ENCODE measurements at places on chromosomes 2 and 18. TPM values are rescaled to one million over a fixed set of nuclear protein-coding genes. Genes with fewer than 3 reads are reported as not detected.

Gene SLC19A3
- 4.5 TPM for total RNA-seq

Gene TACR1
- not detected for total RNA-seq

Gene NYAP2
- 0.30 TPM for total RNA-seq

Gene CIB4
- not detected for total RNA-seq

Gene POTEF
- total RNA-seq: not detected

DNA sequence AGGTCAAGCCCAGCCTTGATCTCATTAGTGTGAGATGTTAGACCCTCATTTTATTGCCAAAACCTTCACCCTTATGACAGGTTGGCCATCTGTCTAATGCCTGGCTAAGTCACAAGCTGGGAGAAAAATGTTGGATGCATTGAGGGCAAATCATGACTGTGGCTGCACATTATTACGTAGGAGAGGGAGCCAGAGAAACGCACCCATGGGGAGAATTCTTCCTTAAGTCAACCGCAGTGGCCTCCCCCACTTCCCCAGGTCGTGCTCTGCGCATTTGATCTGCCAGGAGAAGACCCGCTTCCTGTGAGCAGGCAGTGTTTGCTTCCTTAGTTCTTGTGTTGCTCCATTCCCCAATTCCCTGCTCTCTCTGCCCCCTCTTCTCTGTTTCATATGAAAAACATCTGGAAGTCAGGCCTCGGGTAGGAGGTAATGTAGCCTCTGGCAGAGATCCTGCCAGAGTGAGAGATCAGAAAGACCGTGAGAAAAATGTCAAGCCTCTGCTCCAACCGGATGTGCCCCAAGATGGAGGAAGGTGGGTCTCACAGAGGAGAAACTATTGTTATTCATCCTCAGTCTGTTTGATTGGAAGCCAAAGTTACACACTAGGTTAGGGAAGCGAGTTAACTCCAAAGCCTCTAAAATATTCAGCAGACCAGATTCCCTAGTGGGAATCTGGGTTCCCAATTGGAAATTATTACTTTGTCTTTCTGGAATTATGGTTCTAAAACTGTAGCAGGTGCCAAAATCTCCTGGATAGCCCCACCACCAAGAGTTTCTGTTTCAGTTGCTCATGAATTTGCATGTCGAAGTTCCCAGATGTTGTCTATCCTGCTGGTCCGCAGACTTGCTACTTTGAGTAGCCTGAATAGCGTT lies 144.3 kb upstream of the PELI1 start:
- no peak for DNase-seq

GRCh38 chr2:199819746-199820145 lies 31.2 kb downstream of the FTCDNL1 start:
- no peak for DNase-seq

DNA sequence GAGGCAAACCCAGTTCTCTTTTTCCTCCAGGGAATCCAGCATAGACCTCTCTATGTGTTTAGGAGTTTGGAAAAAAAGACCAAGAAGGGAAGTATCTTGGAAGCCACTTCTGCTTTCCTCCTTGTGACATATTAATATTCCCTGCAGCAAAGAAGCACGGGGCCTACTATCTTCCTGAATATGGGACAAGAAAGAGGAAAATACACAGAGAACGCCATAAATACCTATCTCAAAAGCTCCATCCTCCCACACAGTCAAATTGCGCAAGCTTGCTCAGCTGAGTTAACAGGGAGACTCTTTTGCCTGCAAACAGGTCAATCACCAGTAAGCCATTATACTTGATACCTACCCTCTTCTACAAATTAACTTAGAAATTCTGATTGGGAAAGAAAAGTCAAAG lies 16.7 kb upstream of the RAPH1 start:
- DNase-seq: no peak

GRCh38 chr2:17252258-17252657 lies 266.0 kb downstream of the RAD51AP2 start:
- no peak for DNase-seq

- DNase-seq: no peak
Observed at GRCh38 chr2:188884517-188884916, 89.7 kb upstream of the COL3A1 start.

DNA sequence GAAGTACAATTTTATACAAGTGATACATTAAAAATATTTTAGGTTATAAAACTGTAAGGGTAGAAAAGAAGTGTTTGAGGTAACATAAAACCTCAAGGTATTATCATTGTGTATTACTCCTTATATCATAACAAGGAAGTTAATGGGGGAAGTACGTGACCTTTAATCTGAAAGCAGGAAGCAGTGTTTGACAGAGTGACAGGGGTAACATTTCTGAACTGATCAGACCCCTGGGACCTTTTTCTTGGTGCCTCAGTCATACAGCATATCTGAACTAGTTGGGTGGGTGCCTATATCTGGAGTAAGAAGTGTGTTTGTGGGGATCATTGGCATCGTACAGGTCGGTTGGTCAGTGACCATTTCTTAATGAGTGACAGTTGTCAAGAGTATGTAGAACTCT lies 43.0 kb downstream of the MALT1 start:
- DNase-seq: no peak

DNA sequence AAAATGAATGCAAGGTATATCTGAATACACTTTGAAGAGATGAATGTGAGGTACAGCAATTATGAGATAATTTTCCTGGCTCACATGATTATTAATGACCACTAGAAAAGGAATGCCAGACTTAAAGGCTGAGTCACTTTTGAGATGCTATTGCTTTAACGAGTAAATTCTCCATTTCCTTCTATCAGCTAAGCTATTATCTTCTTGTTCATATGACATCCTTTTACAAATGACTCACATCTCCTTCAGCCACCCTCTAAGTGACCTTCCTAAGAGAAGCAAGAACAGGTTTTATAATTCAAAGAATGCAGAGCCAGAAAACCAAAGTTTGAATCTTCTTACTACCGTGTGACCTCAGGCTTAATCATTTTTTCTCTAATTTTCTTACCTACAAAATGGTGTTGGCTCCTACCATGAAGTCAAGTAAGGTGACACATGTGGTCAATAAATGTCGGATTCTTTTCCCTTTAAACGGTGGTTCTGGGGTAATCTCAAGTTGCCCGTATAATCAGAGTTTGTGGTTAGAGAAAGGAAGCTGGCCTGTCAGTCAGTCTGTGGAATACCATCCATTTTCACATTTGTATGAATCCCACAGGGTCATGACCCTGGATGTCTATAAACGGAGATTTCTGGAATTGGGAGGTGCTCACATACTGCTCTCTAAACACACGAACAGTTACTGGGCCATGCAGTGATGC lies 184.0 kb upstream of the PID1 start:
- no peak for DNase-seq

DNA sequence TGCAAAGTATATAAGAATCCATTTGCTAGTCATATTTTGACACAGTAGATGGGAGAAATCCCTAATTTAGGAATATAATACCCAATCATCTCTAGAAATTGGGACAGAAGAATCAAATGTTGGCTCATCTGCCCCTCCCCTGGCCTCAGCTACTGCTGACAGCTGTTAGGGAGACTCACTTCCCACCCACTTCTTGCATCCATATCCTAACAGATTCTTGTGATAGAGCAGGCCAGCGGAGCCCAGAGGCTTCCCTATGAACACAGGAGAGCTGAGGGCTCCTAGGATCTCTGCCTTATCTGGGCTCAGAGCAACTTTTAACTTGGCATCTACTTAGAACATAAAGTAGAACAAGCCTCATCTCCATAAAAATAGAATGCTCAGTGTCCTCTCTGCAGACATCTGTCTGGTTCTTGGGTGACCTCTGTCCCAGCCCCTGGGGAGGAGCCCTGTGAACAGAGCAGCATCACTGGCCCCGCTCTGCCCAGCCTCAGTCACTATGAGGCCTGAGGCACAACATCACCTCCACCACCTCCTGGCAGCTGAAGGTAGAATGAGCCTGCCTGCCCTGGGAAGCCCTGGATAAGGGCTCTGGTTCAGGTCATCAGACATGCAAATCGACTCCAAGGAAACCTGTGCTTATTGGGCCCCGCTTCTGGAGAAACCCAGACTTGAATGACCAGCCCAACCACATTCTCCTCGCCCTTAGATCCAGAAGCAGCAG lies 229.7 kb downstream of the ANKRD36B start:
- DNase-seq: peak; percentile 77

All from PC-9 (cell line).